T-helper 17 cell (primary cell): ENCODE measurements at places on chromosomes 7 and 10.

GRCh38 chr10:125795128-125795527 lies 19.5 kb upstream of the MMP21 start:
- DNase-seq: no peak

GRCh38 chr7:130927062-130927461 lies 193.1 kb upstream of the KLF14 start:
- no peak for DNase-seq

DNA sequence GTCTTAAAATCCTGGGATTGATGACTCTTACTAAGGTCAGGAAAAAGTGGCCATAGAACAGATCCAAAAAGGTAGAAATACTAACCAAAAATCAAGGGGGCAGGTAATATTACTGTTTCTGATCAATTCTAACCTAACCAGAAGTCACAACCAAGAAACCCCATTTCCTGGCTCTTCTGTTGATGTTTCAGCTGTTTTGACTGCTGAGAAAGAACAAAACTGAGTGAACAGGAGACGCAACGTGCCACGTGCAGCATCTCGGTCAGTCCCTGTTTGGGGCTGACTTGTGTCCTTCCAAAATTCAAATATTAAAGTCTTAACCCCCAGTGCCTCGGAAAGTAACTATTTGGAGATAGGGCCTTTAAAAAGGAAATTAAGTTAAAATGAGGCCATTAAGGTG lies 56.8 kb downstream of the JAZF1 start:
- DNase-seq: no peak

DNA sequence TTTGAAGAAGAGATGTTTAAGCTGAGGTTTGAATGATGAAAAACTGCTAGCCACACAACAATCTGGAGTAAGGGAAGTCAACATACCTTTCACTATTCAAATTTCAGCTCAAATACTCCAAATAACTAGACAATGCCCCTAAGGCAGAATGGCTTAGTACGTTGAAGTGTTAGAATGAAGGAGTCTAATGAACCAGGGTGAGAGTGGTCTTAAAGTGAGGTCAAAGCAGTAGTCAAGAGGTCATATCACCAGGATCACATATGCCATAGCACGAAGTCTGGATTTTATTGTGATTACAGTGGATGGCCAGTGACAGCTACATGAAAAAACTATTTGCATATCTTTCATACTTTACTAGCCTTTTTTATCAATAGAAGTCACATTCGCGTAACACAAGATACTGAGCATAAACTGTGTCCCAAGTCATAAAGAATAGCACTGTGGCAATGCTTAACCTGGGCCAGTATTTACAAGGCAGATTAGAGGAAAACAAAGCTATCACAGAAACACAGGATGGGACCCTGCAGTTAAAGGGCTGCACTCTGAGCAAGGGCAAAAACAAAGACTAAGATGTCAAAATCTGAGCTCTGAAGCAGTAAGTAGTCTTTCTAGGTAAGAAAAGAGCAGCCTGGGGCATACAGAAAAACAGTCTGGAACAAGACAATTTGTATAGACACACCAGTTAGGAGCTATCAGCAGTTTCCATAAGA lies 61.5 kb downstream of the HYCC1 start:
- DNase-seq: no peak

GRCh38 chr10:79234391-79235315 lies 112.6 kb upstream of the PPIF start:
- DNase-seq: no peak

DNA sequence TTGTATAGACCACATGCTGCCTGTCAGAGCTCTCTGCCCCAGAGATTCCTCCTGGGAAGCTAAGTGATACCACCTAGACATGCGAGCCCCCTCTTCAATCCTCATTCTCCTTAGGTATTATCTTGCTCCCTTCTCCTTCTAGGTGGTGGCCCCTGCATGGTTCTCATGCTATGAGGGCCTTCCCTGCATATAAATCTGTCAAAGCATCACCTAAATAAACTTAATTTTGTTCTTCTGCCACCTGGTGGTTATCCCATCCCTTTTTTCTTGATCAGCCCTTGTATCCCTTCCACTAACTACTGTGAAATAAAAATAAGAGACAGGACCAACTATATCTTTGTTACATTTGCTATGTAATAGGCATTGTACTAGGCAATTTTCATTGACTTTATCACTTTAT lies 242.1 kb downstream of the CDC14C start:
- DNase-seq: no peak

DNA sequence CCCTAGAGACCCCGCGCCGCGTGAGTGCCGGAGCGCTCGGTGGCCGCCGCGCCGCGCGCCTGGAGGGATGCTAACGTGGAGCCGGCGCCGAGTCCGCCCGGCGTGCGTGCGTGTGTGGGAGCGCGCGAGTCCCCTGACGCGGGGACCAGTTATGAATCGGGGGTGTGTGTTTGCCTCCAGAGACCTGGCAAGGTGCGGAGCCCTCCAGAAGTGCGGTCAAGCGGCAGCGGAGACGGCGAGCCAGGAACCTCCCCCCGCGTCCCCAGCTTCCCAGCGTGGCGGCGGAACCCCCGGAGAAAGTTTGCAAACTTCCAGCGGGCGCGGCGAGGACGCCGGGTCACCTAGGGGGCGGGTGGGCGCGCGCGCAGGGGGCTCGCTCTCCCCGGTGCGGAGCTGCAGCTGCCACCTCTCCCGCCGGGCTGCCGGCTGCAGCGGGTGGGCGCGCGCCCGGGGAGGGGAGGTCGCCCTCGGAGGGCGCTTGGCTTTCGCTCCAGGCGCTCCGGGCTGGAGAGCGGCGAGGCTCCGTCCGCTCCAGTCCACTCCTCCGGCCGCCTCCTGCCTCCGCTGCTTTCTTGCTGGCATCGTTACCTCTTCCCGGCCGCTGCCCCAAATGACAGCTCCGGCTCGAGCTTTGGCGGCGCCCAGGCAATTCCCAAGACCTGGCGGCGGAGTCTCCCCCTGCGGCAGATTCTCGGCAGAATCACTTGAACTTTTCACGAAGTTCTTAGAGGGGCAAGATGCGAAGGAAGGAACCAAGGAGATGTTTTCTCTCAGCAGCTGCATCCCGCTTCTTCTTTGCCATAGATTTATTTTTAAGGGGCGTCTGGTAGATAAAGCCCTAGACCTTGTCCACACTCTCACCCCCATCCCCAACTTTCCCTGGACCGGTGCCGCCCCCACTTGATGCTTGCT lies 2.3 kb upstream of the CREB5 start:
- DNase-seq: no peak

- DNase-seq: no peak
These were observed 93.7 kb downstream of the WDFY4 start for GRCh38 chr10:48778193-48778857.

DNA sequence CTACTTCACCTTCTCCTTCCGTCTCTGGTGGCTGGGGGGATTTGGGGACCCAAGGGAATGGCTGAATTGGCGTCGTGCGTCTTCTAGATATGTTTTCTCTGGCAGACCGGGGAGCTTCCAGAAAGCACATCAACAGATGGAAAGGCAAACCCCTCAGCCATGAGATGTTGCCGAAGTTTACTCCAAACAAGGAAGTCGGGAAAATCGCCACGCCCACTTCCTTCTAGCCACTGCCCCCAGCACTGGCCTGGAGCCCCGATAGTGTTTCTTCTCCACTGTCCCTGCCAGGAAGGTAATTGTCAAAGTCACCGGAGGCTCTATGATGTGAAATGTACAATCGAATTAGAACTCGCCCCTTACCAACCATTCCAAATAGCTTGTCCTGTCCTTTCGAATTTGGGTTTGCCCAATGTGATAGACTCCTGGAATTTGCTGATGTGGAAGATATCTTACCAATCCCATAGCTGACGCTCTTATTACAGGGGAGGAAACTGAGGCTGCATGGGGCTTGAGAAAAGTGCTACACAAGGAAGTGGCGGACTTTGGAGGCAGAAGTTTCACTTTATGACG lies 191.0 kb downstream of the LSM5 start:
- DNase-seq: no peak

GRCh38 chr10:103814626-103815370 lies 40.6 kb downstream of the SH3PXD2A start:
- no peak for DNase-seq

GRCh38 chr10:72622271-72622670 lies 3.6 kb downstream of the MICU1 start:
- no peak for DNase-seq

- DNase-seq: no peak
These were observed 121.9 kb downstream of the USP6NL start for GRCh38 chr10:11489591-11489990.

DNA sequence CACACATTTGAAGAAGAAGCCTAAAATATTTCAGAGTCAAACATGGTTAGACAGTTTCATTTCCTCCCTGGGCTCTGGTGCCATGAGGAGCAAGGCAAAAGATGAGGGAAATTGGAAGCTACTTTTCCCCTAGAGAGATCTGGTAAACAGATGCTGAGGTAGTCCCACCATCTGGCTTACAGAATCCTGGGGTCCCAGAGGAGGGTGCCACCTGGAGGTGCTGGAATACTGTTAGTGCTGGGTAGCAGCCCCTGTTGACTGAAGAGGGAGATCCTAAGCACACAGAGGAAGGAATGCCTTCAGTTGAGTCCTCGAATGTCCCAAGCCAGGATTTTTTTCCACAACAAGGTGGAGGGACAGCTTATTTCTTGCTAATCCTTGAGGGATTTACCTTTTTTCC lies 160.1 kb downstream of the FZD1 start:
- no peak for DNase-seq

DNA sequence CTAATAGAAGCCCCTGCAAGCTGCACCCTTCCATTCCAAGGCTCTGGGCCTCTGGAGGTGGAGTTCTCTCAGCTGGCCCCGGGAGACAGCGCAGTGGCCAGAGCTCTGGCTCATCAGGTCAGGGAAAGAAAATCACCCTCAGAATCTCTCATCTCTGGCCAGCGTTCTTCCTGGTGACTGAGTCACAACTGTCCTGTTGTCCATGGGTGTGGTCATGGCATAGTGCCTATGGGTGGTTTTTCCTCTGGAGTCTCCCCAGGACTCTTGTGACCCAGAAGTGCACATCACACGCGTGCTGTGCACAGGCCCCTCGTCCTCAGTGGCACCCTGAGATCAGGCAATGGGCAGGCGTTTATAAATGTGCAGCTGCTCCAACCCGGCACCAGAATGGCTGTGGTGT lies 27.4 kb upstream of the FXYD4 start:
- DNase-seq: no peak

DNA sequence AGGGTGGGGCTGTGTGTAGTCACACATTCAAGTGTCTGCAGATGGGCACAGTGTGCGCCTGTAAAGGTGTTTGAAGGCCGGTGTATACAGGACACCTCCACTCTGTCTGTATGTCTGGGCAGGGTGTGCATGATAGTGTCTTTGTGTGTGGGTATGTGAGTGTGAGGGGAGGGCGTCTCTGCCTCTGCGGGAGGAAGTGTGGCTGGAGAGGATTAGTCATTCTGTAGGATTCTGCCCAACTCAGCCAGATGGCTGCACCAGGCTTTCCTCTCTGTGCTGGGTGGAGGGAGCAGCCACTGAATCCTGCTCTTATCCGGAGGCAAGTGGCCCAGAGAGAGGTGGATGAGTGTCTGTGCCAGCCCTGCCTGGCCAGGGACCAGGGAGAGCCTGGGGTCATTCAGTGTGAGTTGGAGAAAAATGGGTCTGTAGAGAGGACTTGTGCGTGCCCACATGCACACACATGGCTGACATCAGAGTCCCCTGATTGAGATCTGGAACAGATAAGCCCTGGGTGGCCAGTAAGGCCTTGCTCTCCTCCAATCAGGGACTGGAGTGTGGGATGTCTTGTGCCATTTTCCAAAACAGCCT lies 1.7 kb downstream of the SFXN3 start:
- DNase-seq: no peak

GRCh38 chr7:142445019-142445686 lies 187.3 kb upstream of the PRSS58 start:
- no peak for DNase-seq

GRCh38 chr7:30433506-30433905 lies 45.1 kb downstream of the NOD1 start:
- no peak for DNase-seq

- no peak for DNase-seq
These were observed 26.3 kb upstream of the SMURF1 start for GRCh38 chr7:99170065-99170729.

DNA sequence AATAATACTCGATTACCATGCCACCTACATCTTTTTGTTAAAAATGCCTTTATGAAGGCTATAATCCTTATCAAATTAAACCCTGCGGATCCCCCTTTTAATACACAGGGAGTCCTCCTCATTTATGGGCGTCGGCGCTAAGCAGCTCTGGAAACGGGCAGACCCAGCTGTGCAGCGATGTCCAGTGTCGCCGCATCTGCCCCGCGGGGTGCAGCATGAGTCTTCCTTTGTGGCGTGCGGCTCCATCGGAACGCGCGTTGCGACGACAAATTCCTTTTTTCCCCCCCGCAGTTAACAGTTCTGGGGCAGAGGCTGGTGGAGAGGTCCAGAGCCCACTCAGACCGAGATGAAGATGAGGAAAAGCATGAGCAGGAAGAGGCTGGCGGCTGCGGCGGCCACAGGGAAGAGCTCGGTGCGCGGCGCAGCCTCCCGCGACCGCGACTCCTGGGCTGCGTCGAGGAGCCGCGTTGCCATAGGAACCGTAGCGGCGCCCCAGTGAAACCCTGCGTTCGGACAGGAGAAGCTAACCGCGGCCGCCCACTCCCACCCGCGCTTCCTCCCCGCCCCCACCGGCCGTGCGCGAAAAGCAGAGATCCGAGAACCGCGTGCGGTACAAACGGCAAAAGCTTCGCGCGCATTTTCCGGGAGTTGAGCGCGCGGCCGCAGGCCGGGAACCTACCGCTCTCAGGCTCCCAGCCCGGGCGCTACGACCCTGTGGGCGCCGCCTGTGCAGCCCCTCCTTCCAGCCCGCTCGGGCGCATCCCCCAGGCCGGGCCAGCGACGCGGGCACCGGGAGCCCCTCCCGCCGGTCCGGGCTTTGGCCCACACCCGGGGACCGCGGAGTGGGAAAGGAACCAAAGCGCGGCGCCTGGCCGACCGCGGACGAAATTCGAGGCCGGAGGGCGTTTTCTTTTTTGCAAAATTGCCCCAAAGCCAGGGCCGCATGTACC lies 130.6 kb downstream of the SPAG6 start:
- no peak for DNase-seq

- DNase-seq: no peak
These were observed 34.6 kb downstream of the AMZ1 start for GRCh38 chr7:2722591-2722990.

- DNase-seq: no peak
These were observed 23.2 kb downstream of the STMP1 start for GRCh38 chr7:135685306-135686084.

DNA sequence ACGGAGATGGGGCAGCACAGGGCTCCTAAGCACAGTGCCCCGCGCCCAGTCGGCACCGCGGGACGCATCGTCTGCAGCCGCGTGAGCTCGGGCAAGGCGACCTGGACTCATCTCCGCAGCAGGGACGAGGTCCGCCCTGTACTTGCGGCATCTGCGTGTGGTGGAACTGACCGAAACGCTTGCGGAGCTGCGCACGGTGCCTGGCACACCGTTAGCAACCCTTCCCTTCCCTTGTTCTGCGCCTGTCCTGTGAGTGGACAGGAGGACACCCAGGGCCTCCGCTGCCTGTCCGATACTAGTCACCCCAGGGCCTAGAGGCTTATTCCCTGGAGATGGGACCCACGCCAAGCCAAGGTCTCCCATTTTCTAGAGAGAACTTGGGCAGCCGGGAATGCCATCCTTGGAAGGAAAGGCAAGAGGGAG lies 98.5 kb downstream of the WDR11 start:
- no peak for DNase-seq
